ENCODE measurements at places on chromosomes 3 and 15.

GRCh38 chr3:189419038-189419437 lies 212.2 kb upstream of the TP63 start:
- no peak for DNase-seq

- DNase-seq = no peak
Measured at GRCh38 chr3:144708437-144708836, 736.8 kb downstream of the DIPK2A start.

DNA sequence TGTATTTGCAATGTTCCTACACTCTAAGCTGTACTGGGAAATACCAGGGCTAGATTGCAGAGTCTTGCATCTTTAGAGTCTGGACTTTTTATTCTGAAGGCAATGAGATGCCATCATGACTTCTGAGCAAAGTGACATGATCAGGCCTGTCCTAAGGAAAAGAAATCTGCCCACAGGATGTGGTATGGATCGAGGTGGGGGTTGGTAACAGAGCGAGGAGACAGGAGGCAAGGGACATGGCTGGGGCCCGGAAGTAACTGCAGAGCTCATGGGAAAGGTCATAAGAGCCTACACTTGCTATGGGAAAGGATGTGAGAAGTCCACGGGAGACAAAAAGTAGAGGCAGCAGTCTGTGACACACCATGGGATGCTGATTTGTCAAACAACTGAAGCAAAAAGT lies 121.5 kb downstream of the OXNAD1 start:
- no peak for DNase-seq

DNA sequence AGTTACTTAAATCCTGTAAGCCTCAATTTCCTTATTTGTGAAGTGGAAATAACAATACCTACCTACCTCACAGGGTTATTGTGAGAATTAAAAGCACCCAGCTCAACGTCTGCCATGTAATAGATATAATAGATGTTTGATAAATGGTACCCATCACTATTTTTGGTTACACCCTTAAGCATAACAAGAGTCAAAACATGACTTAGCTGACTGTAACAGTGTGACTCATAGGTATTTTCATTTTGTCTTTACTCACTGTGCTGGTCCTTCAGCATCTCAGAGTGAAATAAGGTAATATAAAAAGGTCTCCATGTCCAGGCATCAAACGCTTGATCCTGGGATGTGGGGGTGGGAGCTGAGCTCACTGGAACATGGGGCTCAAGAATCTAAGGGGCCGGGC lies 3.1 kb downstream of the CPLX3 start:
- no peak for DNase-seq

- DNase-seq = no peak
Measured at GRCh38 chr15:44099671-44100070, 95.4 kb downstream of the FRMD5 start.

- no peak for DNase-seq
Measured at GRCh38 chr15:76983590-76984375, 11.1 kb upstream of the PSTPIP1 start.

DNA sequence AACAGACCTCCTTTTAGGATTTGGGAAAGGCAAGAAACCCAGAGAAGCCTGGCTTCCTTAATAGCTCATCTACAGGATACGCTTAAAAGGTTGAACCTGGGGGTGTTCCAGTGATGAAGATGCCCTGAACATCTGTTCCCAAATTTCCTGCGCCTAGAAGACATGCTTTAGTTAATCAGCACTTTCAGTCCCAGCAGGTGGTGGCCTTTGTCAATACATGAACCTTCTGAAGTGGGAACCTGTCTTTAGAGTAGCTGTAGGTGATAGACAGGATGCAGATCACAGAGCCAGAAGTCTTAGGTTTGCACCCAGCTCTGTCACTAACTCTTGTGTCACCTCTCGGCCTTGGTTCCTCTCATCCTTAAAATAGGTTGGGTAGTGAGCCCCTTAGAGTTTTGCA lies 149.7 kb upstream of the SYNPR start:
- DNase-seq = no peak

DNA sequence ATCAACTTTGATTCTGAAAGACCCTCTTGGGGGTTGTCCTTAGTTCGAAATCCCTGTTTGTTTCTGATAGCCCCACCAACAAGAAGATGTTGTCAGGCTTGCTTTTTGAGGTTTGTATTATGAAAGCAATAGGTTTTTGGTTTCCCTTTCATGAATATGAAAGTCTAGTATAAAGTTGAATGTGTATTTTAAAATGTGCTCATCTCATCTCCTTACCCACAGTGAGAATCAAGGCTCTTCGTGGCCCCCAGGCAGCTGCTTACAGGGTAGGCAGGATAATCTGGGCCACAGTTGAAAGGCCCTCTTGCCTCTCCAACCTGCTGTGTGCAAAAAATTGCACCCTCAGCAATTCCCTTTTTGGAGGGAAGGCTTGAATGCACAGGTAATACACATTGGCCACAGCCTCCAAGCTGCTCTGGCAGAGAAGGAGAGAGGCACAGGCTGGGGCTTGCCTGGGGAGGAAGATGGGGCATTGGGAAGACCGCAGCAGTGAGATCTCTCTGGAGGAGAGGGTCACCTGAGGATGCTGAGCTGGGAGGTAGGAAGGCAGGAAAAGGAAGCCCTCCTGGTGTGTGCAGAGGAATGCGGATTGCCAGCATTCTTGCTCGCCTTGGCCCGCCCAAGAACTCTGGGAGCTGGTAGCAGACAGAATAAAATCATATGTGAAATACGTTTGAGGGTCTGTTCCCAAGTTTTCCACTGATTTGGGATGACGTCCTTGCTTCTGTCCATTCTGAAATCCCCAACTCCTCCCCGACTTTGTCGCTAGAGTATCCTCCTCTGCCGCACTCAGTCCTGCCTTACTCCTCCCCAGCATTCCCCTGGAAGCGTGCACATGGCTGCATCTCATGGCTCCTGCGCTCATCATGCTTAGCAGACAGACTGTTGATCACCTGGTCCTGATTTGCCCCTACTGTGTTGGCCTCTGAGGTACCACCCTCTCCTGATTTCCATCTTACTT lies 196.4 kb downstream of the RPLP1 start:
- DNase-seq = no peak

GRCh38 chr3:105459566-105460290 lies 93.0 kb downstream of the ALCAM start:
- no peak for DNase-seq

DNA sequence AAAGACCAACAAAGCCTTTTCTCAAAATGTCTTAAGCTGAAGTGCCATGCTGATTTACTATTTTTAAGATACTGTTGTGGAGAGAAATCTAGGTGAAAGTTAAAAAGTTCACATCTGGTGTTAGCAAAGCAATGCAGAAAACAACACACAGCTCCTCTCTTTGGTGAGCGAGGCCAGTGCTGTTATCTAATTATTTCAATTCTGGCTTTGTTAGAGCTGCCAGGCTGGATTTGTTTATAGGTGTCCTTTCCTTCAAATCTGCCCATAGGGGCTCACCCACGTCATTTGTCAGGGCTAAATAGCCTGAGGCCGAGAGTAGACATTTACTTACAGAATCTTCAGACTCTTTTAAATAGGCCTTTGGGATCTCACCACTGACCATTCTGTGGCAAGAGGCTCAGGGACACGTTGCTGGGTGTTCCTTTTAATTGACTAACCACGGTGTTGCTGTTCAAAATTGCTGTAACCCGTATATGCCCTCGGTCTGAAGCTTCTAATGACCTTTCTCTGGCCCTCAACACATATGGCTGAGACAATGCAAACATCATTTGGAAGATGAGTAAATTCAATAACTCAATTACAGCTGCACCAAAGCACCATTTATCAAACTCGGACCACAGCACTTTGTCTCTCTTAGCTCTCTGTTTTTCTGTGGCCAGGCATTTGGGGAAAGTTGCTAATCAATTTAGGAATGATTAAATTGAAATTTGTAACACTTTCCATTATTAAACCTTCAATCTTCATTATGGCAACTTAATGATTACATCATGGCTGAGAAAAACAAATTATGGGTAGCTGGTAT lies 152.6 kb downstream of the PDZRN3 start:
- no peak for DNase-seq

DNA sequence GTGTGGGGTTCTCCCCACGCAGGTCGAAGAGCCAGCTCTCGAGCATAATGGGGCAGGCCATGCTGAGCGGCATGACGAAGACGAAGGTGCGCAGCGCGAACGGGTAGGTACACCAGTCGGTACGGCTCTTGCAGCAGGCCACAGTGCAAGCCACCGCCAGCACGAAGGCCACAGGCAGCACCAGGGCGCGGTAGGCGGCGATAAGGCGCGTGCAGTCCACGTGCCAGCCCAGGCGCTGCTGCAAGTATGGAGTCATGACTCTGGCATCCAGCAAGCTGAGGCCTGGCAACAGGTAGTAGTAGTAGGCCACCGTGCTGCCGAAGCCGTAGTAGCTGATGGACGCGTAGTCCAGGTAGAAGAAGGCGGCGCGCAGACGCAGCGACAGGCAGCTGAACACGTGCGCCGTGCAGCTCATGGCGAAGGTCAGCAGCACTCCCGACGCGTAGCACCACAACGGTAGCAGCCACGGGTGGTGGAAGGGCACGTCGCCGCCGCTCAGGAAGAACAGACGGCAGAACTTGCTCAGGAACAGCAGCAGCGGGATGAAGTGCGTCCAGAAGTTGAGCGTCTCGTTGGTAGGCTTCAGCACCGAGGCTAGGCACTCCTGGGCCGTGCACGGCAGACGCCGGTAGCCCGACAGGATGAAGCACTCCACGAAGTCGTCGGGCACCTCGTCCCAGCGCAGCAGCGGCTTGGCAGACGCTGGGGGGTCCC lies 797 bp downstream of the PAQR9 start:
- DNase-seq = no peak

- no peak for DNase-seq
Measured at GRCh38 chr3:49715611-49716121, 3.8 kb downstream of the AMIGO3 start.

DNA sequence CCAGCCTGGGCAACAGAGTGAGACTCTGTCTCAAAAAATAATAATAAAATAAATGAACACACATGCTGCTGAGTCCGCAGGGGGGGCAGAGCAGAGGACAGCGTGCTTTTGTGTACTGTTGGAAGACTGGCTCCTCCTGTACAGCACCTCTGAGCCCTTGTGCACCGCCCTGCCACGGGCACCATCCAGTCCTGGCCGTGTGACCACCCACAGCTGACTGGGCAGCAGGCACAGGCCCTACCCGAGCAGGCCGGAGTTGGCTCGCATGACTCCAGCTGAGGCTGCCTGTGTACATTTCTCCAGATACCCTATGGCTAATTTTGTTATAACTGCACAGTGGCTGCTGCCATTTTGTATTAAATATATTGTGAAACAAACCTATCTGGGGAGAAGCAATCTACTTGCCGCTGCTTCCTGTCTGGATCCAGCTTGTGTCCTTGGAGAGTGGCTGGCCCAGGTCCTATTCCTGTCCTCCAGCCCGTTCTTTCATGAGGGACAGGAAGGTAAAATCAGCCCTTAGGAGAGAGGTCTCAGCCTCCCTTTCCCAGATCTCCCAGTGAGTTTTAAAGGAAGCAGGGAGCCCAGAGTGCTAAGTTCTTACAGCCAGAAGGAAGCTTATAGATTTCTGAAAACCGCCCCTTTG lies 14.6 kb downstream of the IVD start:
- no peak for DNase-seq

DNA sequence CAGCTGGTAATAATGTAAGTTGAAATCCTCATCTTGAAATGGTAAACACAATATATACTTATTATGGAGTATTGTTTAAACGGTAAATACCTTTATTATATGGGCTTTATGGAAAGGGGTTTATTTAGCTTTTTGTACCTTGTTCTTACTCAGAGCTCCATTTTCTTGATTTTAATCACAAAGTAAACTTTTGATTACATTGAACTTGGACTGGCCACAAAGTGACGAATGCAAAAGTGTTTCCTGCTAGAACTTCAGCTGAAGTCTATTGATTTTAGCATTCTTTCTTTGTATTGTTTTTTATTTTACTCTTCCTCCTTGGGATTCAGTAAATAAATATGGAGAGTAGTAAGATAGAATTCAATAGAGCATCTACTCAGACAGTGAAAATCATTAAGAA lies 19.8 kb upstream of the AADAC start:
- no peak for DNase-seq

DNA sequence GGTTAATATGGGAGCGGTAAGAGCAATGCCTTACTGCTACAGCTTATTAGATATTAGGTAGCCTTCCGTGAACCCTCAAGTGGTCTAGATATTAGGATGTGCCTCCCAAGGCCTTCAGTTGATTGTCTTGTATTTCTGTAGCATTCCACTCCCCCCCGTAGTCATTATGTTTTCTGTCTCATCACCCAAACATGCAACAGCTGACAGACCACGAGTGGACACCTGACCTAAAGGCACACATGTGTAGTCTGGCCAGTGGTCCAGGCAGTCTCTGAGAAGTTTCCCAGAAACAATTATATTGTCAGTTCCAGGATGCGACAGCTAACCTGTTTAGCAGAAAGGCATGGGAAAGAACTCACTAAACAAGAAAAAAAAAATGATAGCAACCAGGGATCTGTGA lies 1000.9 kb downstream of the AGBL1 start:
- no peak for DNase-seq

DNA sequence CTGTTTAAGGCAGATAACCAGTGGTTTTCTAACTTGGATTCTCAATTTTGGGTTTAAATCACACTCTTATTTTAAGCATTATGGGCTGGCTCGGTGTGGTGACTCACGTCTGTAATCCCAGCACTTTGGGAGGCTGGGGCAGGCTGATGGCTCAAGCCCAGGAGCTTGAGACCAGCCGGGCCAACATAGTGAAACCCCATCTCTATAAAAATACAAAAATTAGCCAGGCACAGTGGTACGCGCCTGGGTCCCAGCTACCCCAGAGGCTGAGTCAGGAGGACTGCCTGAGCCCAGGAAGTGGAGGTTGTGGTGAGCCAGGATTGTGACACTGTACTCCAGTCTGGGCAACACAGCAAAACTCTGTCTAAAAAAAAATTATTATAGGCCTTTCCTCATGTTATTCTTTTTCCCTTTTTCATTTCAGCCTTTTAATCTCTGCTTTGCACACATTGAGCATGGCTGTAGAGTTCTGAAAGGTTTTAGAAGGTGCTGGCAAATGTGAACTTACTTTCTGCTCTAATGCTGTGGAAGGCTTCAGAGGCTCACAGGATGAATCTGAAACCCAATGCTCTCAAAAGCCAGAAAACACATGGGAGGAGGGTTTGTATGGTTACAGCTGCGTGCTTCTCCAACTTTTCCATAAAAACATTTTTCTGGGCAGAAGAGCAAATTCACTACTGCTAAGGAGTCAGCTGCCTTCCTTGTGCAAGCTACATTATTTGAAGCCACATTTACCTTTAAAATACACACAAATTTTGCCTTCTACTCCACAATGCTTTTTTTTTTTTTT lies 32.5 kb downstream of the CHAC1 start:
- DNase-seq = no peak

DNA sequence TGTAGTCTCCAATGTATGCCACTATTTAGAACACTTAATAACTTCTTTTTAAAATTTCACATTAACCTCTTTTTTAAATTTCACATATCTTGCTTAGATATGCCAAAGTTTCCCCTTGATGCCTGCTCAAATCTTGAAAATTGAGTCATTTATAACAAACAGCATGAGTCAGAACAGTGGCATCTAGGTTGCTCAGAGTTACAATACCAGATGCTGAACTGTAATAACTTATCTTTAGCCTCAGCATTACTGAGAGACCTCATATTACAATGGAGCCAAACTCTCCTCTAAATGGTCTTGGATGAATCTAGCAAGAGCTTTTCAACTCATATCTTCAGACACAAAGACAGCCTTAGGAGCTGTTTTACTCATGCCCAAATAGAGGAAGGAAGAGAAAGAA lies 439.3 kb upstream of the ARPP21 start:
- DNase-seq = no peak

- no peak for DNase-seq
Measured at GRCh38 chr3:193499801-193500485, 54.8 kb downstream of the ATP13A4 start.

- DNase-seq = peak; percentile 18
Measured at GRCh38 chr15:36883713-36884517, 216.4 kb downstream of the MEIS2 start.

GRCh38 chr3:72259755-72260587 lies 475.0 kb upstream of the PROK2 start:
- DNase-seq = no peak

Measured in T-helper 1 cell (primary cell).